ENCODE measurements at places on chromosomes 11 and 22.

GRCh38 chr22:47627556-47628253, 865.3 kb downstream of the TBC1D22A start:
- no peak for DNase-seq

GRCh38 chr11:107770551-107770951, 58.7 kb upstream of the SLN start:
- DNase-seq: no peak

- DNase-seq: no peak
These were observed 102.4 kb downstream of the MORC2 start for GRCh38 chr22:30866216-30866615.

GRCh38 chr22:47872761-47873535, 1110.5 kb downstream of the TBC1D22A start:
- DNase-seq: no peak

DNA sequence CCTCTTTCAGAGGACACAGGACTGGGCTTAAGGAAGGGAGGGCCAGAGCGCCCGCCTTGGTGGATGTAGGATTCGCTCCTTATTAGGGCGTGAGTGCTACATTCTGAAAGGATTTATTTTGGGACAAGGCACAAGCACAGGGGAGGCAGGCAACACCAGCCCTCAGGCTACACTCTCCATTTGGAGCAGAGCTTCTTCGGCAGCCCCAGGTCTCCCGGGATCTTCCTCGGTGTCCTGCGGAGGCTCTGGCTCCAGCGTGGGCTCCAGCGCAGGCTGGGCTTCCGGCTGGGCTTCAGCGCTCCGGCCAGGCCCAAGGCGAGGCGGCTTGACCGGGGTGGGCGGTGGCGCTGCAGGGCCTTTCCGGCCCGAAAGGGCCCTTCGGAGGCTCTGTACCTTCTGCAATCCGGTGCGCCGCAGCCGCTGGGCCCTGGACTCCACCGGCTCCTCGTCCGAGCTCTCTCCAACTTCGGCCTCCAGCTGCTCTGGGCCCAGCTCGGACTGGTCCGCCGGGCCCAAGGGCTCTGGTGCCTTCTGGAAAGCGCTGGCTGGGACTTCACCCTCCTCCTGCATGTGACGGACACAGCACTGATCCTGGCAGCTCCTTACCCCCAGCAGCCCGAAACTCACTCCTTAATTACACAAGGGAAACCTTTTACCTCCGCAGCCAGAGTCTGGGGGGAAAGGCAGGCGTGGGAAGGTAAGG, 1.1 kb downstream of the CAVIN3 start:
- DNase-seq: no peak

- no peak for DNase-seq
These were observed 174.6 kb downstream of the CTTN start for GRCh38 chr11:70572974-70573260.

DNA sequence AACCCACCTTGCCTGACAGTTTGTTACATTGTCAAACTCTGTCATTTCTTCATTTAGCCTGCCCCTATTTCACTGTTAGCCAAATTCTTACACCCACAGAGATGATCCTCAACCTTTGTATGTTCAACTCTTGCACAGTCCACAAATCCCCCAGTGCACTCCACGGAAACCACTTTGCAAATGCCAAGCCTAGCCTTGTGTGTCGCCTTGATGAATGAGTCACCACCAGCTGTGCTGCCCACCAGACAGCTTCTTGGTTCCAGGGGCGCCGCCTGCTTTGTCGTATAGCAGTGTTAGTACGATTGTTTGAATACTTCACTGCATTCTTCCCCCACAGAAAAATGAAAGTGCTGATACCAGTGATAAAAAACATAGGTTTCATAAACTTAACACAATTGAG, 686.3 kb downstream of the NTM start:
- DNase-seq: peak; percentile 31

GRCh38 chr11:115922876-115923275, 418.7 kb upstream of the CADM1 start:
- DNase-seq: no peak

GRCh38 chr22:42335839-42336378, 65.5 kb upstream of the TCF20 start:
- no peak for DNase-seq

DNA sequence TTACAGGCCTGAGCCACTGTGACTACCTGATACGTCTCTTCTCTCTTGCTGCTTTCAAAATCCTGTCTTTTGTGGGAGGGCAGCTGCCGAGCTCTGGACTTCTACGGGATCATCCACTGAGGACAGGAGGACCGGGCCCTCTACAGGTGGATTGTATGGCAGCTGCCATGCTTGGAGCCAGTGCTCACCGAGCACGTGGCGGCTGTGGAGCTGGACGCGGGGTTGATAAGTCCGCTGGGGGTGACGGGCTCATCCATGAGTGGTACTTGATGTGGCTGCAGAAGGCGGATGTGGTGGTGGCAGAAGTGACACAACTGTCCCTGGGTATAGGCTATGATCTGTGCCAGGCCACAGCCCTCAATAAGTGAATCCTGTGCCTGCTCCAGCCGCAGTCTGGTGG, 1.8 kb upstream of the CYP2D6 start:
- no peak for DNase-seq

DNA sequence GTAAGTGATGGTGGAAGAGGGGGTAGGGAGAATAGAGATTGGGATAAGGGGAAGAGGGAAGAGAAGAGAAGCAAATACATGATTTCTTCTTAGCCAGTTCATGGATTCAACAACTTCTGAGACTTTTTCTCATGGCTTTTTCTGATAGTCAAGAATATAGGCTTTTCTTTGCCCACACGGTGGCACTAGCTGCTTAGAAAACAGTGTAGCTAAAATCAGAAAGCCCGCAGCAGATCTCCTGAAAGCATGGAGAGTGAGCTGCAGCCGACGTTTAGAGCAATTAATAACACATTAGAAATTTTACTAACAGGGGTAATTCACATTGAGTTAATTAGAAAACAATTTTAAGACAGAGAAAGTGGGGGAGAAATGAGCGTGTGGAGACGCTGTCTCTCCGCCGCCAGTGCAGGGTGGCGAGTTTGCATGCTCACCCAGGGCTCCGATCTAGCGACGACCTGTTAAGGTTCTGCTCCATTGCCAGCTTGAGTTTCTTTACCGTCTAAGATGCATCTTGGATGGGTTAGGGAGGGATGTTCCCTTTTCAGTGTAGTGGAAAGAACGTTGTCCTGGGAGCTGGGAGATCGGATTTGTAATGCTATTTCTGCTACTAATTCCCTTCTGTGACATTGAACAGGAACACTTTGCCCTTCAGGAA, 3.3 kb upstream of the RAG1 start:
- DNase-seq: no peak

GRCh38 chr22:40007853-40008710, 13.3 kb downstream of the FAM83F start:
- peak; percentile 21 for DNase-seq

DNA sequence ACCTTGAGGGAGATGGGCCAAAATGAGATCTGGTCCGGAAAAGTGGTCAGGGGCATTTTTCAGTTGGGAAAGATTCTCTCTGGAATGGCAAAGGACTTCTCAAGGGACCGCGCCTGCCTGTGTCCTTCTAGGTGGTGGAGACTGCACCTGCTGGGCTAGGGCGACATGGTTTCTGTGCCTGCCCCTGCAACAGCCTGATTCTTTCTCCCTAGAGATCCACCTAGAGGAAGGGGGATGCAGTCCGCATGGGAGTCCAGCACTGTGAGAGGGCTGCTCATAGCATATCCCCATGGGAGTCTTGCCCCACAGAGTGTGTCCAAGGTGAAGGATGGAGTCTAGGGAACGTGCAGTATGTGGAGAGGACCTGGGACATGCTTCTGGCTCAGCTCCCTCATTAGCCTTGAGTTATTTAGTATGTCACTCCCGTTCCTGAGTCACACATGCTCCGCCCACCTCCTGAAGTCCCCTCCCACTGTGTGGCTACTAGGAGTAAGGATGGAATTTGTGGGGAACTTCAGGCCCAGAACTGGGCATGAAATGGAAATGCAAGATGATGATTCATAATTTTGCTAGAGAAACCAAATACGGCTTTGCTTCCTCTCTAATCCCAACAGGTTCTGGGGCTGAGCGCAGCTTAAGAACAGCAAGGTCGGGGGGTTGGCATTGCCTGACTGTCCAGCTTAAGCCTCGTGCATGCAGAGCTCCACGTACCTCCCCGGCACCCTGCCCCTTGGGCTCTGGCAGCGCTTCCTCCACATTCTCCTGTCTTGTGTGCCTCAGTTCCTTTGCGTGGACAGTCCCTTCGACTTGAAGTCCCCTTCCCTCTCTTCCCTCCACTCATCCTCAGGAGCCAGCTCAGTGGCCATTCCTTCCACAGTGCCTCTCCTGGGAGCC, 35.0 kb downstream of the GRIK4 start:
- DNase-seq: no peak

DNA sequence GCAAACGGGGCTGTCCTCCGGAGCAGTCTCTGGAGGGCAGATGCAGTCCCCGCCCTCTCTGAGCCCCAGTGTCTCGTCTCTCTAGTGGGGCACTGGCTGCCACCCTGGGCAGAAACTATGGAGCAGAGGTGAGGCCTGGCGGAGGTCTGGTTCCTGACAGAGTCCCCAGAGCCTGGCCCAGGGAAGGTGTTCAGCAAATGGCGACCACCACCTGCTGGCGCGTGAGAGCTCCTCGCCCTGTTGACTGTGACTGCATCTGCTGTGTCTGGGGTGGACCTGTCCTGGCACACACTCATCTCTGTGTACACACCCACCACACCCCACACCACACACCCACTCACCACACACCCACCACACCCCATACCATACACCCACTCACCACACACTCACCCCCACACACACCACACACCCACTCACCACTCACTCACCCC, 18.3 kb upstream of the TTLL12 start:
- DNase-seq: no peak

DNA sequence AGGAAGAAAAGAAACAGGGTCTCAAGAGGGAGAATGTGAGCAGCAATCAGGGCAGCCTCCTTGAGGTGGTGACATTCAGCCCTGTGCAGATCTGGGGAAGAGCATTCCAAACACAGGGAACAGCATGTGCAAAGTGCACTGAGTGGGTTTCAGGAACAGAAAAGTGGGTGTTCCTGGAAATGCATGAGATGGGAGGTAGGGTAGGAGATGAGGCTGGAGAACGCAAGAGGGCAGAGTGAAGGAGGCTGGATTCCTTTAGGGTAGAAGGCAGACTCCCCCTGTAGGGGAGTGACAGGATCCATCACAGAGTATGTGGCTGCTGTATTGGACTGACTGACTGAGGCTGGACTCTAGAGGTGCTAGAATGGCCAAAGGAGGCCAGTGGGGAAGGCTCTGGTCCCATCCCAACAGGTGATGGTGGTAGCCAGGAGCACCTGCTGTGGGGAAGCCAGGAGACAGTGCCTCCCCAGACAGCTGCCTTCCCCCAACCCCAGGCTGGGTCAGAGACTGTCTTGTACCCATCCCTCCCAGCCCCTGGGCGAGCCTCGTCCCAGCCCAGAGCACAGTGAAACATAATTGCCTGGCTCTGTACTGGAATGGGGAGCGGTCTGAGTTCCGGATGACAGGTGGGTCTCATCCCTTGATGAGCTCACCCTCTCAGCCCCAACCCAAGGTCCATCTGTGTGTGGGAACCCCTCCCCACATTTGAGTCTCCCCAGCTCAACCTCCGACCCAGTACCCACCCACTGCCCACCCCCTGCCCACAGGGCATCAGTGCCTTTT, 419.4 kb downstream of the MN1 start:
- DNase-seq: no peak

DNA sequence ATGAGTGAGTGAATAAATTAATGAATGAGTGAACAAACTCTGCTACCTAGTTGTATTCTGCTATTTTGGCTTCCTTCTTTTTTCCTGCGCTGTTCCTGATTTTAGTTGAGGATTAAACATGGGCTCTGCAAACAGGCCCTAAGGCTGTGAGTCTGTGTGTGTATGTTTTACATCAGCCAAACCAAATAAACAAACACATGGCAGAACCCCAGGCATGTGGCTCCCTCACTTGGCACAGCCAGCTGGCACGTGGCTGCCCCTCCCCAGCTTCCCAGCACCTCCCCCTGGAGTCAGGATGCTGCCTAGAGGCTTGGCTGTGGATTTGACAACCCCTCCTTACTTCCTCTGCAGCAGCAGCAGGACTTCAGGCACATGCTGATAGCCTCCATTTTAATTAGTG, 593.2 kb downstream of the INSC start:
- DNase-seq: no peak

DNA sequence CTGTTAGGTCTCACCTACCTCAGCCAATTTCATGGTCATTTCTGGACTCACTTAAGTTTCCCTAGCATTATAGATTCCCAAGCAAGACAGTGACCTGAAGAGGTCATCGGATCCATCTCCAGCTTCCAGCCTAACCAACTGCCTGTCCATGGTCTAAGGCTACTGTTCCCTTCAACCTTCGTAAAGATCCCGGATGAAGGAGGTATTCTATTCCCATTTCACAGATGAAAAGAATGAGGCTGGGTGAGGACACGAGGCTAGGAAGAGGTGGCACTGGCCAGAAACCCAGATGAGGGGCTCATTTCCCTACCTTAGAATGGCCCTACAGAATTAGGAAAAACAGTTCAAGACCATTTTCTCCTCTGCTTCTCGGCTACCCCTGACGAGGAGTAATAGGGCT, 31.3 kb upstream of the DRD2 start:
- DNase-seq: no peak

DNA sequence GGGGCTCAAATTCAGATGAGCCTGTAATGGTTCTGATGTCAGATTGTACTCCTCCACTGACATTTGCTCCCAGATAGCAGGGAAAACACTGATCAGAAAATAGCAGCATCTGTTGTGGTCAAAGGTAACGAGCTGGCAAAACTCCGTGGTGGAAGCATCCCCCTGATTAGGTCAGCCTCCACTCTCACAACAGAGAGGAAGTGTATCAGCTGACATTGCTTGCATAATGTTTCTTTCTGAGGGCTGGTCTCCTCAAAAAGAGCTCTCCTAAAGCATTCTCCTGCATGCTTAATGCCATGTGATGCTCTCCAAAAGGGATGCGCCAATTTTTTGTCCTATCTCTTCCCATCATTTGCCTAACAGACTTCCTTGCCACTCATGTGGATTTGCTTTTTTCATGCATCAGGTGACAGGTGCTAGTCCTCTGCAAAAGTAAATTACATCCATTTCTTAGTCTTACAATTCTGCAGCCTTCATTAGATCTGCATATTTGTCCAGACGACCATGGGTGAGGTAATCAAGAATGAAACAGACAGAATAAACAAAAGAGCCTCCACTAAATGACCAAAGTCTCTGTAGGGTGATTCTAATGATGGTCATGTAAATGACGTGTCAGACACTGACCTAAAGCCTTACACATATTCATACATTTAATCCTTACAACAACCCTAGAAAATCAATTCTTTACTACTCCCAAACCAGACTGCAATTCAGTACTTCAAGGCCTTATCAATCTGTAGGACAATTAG, 6.4 kb upstream of the TENM4 start:
- DNase-seq: no peak

Measured in bone marrow (tissue), 2 donors.